ENCODE measurements at places on chromosomes 2 and 18.

GRCh38 chr2:65636813-65637483 is 204.5 kb upstream of the SPRED2 start:
- no peak for DNase-seq

DNA sequence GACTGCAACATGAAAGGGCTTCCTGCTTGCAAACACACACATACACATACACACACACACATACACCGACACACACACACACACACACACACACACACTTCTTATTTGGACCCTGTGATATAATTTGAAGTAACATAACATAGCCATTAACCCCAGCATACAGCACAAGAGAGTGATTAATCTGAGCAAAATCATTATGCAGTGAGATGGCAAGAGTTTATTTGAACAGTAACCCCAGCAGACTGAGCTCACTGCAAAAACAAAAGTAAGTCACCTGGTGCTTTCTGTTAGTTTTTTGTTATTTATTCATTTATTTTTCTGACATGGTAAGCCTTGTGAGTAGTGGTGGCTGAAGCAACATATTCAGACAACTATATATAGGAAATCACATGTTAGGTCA is 93.7 kb downstream of the NOL4 start:
- DNase-seq, result no peak

GRCh38 chr2:328761-329160 is 40.9 kb upstream of the ALKAL2 start:
- no peak for DNase-seq

- no peak for DNase-seq
These were observed 47.8 kb downstream of the TRAPPC12 start for GRCh38 chr2:3427272-3427671.

DNA sequence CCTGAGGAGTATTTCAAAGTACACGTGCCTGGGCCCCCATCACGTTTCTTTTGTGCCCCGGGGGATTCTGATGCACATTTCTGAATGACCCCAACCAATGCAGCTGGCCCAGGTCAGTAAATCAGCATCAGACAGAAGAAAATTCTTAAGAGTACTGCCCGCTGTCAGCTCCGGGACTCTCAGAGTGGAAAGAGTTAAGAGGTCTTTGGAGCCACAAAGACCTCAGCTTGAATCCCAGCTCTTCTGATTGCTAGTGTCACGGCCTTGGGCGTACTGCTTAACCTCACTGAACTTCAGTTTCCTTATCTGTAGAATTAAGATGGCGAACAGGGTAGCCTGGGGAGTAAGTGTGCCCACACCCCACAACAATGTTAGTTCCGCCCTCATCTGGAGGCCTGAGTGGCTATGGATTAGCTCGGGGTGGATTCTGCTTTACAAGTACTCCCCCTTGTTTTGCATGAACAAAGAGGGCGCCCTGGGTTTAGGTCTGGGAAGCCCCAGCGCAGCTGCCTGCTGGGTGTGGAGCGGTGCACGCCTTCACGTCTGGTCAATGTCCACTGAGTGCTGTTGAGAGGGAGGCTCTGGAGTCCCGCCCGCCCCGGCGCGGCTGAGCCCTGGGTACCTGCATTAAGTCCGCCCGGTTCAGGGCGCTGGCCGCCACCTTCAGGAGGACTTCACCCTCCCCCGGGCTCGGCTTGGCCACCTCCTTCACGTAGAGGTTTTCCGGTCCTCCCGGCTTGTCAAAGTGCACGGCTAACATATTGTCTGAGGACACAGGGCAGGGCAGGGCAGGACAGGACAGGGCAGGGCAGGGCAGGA is 858 bp downstream of the TP53I3 start:
- DNase-seq, result no peak

DNA sequence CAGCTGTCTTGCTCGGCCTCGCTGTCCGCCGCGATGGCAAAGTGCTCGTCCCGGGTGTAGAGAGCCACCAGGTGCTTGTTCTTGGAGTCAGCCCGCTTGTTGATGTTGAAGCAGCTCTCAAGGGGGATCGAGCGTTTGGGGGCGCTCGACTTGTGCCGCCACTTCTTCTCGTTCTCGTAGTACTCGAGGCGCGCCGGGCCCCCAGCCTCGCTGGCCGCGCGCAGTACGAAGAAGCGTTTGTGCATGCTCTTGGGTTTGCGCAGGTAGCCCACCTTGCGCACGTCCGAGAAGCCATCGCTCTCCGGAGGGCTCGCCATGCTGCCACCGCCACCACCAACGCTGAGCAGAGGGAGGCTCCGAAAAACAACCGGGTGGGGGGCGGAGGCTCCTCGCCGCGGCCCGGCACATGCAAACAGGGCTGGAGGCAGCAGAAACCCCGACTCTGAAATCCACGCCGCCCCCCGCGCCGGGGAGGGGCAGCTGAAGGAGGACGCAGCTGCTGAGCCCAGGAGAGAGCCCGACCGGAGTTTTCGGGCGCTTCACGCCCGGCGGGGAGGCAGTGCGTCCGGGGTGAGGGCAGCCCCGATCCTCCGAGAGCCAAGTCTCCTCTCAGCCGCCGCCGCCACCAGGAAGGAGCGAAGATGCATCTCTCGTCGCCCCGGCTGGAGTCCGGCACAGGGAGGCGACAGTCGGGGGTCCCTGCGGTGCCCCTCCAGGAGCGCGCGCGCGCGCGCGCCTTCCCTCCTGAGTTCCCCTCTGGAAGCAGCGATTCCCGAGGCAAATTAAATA is 1.0 kb downstream of the IRS1 start:
- DNase-seq, result no peak

DNA sequence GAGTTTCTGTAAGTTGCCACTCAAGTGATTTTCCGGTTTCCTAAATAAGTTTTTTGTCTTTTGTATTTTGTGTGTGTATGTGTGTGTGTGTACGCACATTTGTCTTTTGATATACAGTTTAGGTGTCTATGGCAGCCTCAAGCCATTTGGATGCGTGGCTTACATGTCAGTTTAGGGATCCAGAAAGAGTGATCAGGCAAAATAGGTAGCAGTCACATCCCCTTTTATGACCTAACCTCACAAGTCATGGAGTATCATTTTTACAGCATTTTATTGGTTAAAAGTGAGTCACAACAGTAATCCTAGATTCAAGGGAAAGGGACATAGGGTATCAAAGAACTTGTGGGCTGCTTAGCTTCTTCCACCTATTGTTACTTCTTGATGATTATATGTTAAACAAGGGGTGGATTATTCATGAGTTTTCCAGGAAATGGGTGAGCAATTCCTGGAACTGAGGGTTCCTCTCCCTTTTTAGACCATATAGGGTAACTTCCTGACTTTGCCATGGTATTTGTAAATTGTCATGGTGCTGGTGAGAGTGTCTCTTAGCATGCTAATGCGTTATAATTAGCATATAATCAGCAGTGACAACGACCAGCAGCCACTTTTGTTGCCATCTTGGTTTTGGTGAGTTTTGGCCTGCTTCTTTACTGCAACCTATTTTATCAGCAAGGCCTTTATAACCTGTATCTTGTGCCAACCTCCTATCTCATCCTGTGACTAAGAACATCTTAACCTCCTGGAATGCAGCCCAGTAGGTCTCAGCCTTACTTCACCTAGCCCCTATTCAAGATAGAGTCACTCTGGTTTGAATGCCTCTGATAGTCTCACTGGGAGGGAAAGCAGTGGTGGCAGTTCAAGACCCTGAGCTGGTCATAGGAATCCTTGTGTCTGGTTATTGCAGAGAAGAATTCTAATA is 8.6 kb upstream of the SOCS6 start:
- no peak for DNase-seq

DNA sequence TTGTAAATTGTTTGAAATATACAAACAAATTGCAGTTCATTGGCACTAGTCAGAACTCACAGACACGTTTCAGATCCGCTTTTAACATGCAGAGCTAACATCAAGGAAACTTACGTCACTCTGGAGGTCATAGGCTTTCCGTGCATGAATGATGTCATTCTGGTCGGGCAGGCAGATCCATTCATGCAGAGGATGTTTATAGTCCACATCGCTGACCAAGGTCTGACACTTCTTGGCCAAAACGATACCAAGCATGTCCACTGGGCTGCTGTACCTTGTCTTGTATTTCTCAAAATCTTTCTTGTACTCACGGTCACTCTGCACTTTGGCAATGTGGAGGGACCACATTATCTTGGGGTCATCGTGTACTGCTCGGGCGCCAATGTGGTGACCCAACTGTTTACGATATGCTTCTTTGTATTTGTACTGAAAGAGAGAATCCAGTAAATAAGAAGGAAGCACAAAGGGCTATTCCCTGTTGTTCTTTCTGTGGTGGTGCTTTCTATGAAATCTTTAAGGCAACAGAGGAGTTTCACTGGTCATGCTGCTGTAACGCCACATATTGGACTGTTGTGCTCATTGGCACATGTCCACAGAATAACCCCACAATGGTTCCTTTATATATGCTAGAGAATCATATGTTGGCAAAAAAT is 114.8 kb downstream of the NEB start:
- no peak for DNase-seq

- no peak for DNase-seq
These were observed 86.0 kb downstream of the CDC42EP3 start for GRCh38 chr2:37585295-37585908.

GRCh38 chr2:235347691-235348090 is 146.2 kb upstream of the AGAP1 start:
- no peak for DNase-seq

GRCh38 chr18:59050661-59051057 is 89.0 kb upstream of the SEC11C start:
- DNase-seq, result no peak

DNA sequence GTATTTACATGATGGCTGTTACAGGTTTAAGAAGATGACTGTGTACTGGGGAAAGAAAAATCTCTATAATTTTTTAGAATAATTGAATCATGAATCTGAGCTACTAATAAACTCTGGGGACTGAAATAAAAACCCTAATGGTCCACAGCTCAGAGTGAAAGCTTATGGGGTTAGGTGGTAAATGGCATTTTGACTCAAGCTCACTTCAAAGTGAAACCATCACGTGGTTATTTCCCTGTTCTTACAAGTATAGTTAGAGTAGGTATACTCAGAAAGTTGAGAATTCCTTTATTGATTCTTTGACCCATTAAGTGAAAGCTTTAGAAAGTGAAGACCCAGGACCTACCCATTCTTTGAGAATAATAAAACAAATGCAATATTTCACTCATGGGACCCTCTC is 626.2 kb upstream of the SETBP1 start:
- DNase-seq, result no peak

GRCh38 chr2:28055325-28055970 is 164.9 kb downstream of the BABAM2 start:
- DNase-seq, result no peak

GRCh38 chr2:186485576-186485870 is 537 bp upstream of the ZC3H15 start:
- DNase-seq, result no peak

GRCh38 chr2:129237966-129238725 is 741.3 kb upstream of the RAB6C start:
- no peak for DNase-seq

- no peak for DNase-seq
These were observed 37.1 kb downstream of the BCL2L11 start for GRCh38 chr2:111157798-111158197.

DNA sequence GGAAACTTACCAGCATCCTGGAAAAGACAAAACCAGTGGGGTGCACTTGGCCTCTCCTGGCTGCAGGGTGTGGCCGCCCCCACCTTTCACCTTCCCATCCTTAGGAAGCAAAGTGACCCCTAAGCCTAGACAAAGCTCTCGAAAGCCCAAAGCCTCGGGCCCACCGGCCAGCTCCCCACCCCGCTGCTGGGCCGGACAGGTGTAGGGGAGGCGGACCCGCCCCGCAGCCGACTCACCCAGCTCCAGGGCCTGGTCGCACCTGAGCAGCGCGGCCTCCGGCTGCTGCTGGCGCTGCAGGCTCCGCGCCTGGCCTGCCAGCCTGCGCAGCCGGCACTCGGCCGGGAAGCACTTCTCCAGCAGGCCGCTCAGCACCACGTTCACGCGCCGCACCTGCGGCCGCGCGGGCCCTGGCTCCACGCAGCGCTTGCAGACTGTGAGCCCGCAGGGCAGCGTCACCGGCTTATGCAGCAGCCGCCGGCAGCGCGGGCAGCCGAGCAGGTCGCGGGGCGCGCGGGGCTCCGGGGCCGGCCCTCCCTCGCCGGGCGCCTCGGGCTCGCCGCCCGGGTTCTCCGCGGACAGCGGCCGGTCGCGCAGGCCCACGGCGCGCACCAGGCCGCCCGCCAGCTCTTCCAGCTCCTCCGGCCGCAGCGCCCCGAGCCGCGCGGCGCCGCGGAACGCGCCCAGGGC is 979 bp downstream of the LONRF2 start:
- no peak for DNase-seq

GRCh38 chr2:12948961-12949353 is 232.2 kb downstream of the TRIB2 start:
- no peak for DNase-seq

DNA sequence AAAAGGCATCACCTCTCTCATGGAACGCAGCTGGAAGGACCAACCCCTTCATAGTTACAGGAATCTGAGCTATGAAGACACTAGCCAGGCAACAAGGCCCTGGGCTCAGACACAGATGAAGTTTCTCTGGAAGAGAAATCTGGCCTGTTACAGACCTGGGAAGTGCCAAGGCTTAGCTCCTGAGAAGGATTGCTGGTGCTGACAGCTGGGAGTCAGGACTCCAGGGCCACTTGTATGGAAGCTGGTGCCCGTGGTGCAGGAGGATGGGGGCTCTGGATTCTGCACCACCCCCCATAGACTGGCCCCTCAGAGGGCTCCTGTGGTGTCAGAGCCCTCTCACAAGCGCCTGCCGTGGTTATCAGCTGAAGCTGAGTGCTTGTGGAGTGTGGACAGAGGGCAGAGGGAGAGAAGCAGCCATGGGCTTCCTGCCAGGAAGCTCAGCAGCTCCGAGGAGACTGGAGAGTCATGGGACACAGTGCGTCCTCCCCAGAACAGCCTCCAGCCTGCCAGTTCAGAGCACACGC is 87.3 kb upstream of the LCLAT1 start:
- no peak for DNase-seq

GRCh38 chr18:74734013-74734444 is 136.4 kb downstream of the ZNF407 start:
- DNase-seq, result no peak

DNA sequence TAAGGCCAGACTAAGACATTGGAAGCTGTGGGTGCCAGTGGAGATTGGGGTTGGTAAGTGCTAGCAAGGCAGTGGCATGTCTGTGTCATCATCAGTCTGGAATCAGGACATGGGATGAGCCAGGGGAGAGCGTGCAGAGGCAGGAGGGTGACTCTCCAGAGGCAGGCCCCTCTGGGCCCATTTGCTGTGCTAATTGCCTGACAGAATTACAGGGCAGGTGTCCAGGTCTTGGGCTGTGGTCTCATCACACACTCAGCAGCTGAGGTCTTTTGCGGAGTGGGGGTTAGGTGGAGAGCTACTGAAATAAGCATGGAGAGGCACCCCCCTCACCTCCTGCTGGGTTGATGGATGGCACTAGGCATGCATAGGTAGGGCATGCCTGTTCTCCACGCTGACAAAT is 57.4 kb downstream of the CELF4 start:
- DNase-seq, result no peak

DNA sequence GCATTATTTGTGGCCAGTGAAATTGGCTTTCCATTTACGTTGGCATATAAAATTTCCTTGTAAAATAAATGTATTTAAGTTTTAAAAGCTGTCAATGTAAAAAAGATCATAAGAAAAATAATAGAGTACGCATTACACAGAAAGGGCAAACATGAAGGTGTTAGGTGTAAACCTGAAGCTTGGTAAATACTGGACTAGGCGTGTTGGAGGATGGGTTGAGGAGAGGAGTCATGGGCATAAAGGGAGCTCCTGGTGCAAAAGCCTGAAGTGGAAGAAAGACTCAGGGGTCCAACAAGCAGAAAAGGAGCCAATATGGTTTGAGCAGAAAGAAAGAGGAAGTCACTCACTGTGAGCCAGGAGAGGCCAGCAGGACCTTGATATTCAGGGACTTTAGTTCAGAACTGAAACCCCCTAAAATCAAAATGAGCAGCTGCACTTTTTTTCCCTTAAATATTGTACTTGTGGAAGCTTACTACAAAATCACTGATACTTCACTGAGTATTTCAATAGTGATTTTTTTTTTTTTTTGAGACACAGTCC is 24.4 kb downstream of the SP5 start:
- DNase-seq, result no peak
